ENCODE measurements at places on chromosomes 5 and 9.
A peak's percentile ranks its signal among the peaks of the same experiment; 100 is the strongest.

DNA sequence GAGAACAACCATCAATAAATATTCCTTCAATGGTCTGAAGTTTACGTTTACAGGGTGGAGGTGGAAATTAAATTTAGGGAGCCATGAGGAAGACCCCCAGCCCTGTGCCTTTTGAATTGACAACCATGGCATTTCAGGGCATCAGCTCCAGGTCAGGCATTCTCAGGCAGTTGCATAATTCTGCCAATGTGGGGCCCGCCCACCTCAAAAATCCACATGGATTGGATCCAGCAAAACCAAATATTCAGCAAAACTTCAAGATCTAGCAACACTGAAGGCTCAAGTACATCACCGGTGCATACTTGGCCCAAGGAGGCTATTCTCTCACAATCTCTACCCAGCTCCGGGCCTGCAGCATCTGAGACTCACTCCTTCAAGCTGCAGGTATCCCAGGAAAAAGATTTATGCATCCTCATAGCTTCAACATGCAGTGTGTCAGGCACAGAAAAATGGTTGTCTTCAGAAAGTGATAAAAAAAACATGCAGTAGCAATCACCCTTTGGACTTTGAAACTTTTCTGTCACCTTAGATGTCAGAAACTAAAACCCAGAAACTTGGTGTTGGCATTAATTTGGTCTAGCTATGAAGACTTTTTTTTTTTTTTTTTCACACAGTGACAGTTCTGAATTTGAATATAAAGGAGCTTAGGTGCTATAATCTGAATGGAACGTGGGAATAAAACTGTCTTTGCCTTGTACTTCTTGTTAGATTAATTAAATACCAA, 21.4 kb upstream of the ANXA2R start:
- H3K27me3 ChIP-seq: no peaks in the 10 kb centered on the region
- H3K4me1 ChIP-seq: peaks cover 17% of the 10 kb centered on the region
- H3K27ac ChIP-seq: no peak overlapping the region
- H3K4me3 ChIP-seq: no peak overlapping the region
- H3K36me3 ChIP-seq: peaks cover 6% of the 10 kb centered on the region
- no peak for DNase-seq

DNA sequence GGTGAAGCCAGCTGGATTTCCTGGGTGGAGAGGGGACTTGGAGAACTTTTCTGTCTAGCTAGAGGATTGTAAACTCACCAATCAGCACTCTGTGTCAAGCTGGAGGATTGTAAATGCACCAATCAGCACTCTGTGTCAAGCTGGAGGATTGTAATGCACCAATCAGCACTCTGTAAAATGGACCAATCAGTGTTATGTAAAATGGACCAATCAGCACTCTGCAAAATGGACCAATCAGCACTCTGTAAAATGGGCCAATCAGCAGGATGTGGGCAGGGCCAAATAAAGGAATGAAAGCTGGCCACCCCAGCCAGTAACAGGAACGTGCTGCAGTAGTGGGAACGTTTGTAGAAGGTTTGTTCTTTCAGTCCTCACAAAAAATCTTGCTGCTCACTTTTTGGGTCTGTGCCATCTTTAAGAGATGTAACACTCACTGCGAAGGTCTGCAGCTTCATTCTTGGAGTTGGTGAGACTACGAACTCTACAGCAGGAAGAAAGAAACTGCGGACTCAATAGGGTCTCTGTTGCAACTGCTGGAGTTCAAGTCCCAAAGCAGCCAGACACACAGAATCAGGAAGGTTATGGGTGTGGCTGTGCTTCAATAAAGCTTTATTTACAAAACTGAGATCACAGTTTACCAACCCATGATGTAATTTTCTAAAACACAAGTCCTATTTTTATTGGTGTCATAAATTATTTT, 145.7 kb upstream of the ERCC6L2 start:
- H3K27ac ChIP-seq: no peak overlapping the region
- no peaks in the 10 kb centered on the region for H3K36me3 ChIP-seq

- H3K27ac ChIP-seq: no peak overlapping the region
- H3K36me3 ChIP-seq: peaks cover 3% of the 10 kb centered on the region
These were observed 143.4 kb downstream of the MYO10 start for GRCh38 chr5:16792598-16793275.

GRCh38 chr9:4668604-4669003, 2.3 kb upstream of the SPATA6L start:
- H3K4me1 ChIP-seq: peaks cover 51% of the 10 kb centered on the region
- no peak overlapping the region for H3K27ac ChIP-seq
- no peak overlapping the region for H3K4me3 ChIP-seq
- H3K27me3 ChIP-seq: no peaks in the 10 kb centered on the region
- H3K36me3 ChIP-seq: no peaks in the 10 kb centered on the region

- H3K27ac ChIP-seq: no peak overlapping the region
- peaks cover 29% of the 10 kb centered on the region for H3K36me3 ChIP-seq
- no peaks in the 10 kb centered on the region for H3K4me1 ChIP-seq
- H3K27me3 ChIP-seq: no peaks in the 10 kb centered on the region
- H3K4me3 ChIP-seq: no peak overlapping the region
These were observed 8.4 kb downstream of the WDR41 start for GRCh38 chr5:77483682-77484081.

GRCh38 chr5:66958980-66959641, 237.5 kb downstream of the CD180 start:
- DNase-seq: peak; percentile 15
- H3K4me1 ChIP-seq: peaks cover 54% of the 10 kb centered on the region
- H3K4me3 ChIP-seq: peak overlapping the region; percentile 57
- no peaks in the 10 kb centered on the region for H3K27me3 ChIP-seq
- no peak overlapping the region for H3K27ac ChIP-seq

DNA sequence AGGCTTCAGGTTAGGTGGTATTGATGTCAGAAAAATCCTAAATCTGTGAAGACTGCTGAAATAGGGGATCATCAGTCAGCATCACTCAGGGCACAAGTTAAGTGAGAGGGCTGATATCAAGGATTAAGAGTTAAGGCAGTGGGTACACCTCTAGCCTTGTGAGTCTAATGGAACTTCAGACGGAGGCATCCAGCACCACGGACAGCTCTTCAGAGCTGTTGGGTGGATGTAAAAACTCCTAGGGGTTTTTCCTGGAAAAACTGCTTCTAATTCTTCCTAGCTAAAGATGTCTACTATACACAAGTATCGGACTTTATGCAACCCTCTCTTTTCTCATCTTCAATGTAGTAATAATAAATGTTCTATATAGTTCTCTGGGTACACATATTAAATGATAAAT, 165.9 kb downstream of the SH3GL2 start:
- DNase-seq: peak; percentile 45
- H3K27me3 ChIP-seq: no peaks in the 10 kb centered on the region
- H3K27ac ChIP-seq: no peak overlapping the region
- H3K4me3 ChIP-seq: no peak overlapping the region
- H3K36me3 ChIP-seq: no peaks in the 10 kb centered on the region

- peaks cover 2% of the 10 kb centered on the region for H3K27me3 ChIP-seq
- no peak overlapping the region for H3K4me3 ChIP-seq
- no peak overlapping the region for H3K27ac ChIP-seq
- H3K36me3 ChIP-seq: no peaks in the 10 kb centered on the region
- DNase-seq: no peak
These were observed 161.2 kb upstream of the PTPRD start for GRCh38 chr9:10774051-10774450.

DNA sequence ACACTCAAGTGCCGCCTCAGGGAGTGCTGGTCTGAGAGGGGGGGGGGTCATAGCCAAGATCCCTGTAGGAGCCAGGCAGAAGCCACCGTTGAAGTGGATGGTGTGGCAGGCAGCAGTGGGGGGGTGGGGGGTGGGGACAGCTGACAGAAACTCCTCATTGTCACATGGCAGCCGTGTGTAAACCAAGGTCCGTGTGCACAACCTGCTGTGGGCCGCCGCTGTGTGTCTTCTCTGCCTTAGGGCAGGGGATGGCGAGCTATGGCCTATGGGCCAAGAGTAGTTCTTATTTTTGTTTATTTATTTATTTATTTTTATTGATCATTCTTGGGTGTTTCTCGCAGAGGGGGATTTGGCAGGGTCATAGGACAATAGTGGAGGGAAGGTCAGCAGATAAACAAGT, 13.4 kb downstream of the SQSTM1 start:
- H3K27me3 ChIP-seq: no peaks in the 10 kb centered on the region
- H3K27ac ChIP-seq: no peak overlapping the region
- H3K4me1 ChIP-seq: peaks cover 10% of the 10 kb centered on the region
- peaks cover 78% of the 10 kb centered on the region for H3K36me3 ChIP-seq
- no peak overlapping the region for H3K4me3 ChIP-seq

- no peaks in the 10 kb centered on the region for H3K27me3 ChIP-seq
- peaks cover 14% of the 10 kb centered on the region for H3K4me1 ChIP-seq
- H3K27ac ChIP-seq: peak overlapping the region; percentile 53
- peaks cover 10% of the 10 kb centered on the region for H3K36me3 ChIP-seq
These were observed 62.7 kb downstream of the PCSK5 start for GRCh38 chr9:75953218-75953617.

GRCh38 chr9:127506117-127506813, 55.0 kb downstream of the LRSAM1 start:
- no peak for DNase-seq
- H3K36me3 ChIP-seq: peaks cover 4% of the 10 kb centered on the region
- no peaks in the 10 kb centered on the region for H3K4me1 ChIP-seq
- H3K4me3 ChIP-seq: no peak overlapping the region
- no peaks in the 10 kb centered on the region for H3K27me3 ChIP-seq

GRCh38 chr5:58849921-58850667, 267.2 kb downstream of the RAB3C start:
- H3K27me3 ChIP-seq: no peaks in the 10 kb centered on the region
- peaks cover 5% of the 10 kb centered on the region for H3K4me1 ChIP-seq
- no peak overlapping the region for H3K4me3 ChIP-seq
- H3K36me3 ChIP-seq: no peaks in the 10 kb centered on the region
- peak; percentile 17 for DNase-seq
- no peak overlapping the region for H3K27ac ChIP-seq

DNA sequence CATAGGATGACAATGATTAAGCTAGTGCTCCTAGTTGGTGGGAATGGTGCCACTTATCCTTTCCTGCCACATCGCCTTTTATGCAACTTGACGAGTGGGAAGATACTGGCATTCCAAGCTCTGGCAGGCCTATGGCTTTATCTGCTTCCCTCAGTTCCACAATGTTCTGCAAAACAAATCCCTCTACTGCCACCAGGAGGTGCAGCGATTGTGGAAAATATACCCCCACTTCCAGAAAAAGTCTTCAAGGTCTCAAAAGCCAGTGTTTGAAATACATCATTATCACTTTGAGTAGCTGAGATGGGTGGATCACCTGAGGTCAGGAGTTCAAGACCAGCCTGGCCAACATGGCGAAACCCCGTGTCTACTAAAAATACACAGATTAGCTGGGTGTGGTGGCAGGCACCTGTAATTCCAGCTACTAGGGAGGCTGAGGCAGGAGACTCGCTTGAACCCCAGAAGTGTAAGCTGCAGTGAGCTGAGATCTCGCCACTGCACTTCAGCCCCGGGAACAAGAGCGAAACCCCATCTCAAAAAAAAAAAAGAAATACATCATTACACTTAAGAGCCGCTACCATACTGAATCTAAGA, 3.4 kb downstream of the CLINT1 start:
- H3K27ac ChIP-seq: peak overlapping the region; percentile 55
- H3K4me3 ChIP-seq: no peak overlapping the region

DNA sequence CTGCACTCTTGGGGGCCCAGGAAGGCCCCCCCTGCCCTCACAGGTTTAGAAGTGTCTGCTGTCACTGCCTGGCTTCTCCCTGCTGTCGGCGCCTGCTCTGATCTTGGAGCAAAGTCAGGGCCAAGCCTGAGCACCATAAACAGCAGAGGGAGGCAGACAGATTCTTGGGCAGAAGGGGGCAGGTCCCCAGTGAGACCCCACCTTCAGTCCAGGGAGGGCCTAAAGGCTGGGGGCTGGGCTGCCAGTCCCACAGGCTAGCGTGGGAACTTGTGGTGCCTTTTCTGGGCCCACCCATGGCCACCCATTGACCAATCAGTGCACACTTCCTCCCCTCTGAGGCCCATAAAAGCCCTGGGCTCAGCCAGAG, 124.0 kb downstream of the OLFM1 start:
- DNase-seq: no peak
- no peaks in the 10 kb centered on the region for H3K27me3 ChIP-seq
- H3K4me3 ChIP-seq: no peak overlapping the region

DNA sequence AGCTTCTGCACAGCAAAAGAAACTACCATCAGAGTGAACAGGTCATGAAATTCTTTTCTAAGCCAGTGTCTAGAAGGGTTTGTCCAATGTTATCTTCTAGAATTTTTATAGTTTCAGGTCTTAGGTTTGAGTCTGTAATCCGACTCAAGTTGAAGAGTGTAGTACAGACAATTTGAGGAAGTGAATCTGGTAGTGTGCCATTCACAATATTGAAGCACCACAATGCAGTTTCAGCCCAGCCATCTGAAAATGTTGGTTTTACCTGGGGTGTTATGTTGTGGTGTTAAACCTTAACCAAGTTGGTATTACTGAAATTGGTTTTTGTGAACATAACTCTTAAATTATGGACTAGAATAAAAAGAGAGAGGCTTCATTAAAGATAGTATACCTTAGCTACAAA, 77.2 kb downstream of the ADAMTS16 start:
- no peak for DNase-seq
- H3K27me3 ChIP-seq: no peaks in the 10 kb centered on the region
- peaks cover 26% of the 10 kb centered on the region for H3K36me3 ChIP-seq
- peaks cover 14% of the 10 kb centered on the region for H3K4me1 ChIP-seq

GRCh38 chr9:98256756-98257155, 1.3 kb upstream of the TBC1D2 start:
- DNase-seq: no peak
- peaks cover 36% of the 10 kb centered on the region for H3K4me1 ChIP-seq
- H3K4me3 ChIP-seq: peak overlapping the region; percentile 93
- H3K27me3 ChIP-seq: no peaks in the 10 kb centered on the region
- H3K36me3 ChIP-seq: peaks cover 5% of the 10 kb centered on the region
- H3K27ac ChIP-seq: peak overlapping the region; percentile 95

DNA sequence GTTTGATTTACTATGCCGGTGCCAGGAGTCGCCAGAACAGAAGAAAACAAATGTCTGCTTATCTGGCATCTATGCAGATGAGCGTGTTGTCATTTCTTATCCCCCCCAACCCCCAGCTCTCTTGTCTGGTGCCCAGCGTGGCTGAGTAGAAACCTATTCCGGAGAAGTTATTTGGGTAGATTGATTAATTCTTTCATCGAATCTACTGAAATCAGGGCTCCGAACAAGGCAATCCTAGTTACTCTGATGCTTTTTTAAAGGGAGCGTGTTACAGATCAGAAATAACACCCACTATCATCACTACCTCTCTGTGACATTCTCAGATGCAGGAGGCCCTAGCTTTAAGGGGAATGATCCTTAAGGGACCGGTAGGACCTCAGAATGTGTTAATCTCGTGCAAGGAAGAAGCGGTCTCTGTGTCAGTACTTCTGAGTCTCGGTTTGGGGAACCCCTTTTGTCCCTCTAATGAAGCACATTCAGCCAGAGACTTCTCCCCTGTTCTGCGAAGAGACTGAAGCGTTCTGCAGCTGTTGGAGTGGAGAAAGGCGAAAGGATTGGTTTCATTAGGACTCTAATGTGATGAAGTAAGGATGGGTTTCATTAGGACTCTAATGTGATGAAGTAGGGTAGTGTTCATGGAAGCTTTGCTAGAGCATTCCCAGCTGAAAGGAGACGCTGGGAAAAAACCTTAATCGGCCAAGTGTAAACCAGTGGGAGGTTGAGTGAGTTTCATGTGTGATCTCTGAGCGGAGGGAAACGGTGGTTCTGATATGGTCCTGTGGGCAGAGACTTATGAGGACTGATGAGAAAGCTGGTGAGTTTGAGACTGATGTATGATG, 1.5 kb downstream of the PIP5K1B start:
- H3K4me1 ChIP-seq: peaks cover 30% of the 10 kb centered on the region
- peaks cover 43% of the 10 kb centered on the region for H3K27me3 ChIP-seq
- H3K27ac ChIP-seq: no peak overlapping the region
